ENCODE measurements at places on chromosomes 4 and X.

DNA sequence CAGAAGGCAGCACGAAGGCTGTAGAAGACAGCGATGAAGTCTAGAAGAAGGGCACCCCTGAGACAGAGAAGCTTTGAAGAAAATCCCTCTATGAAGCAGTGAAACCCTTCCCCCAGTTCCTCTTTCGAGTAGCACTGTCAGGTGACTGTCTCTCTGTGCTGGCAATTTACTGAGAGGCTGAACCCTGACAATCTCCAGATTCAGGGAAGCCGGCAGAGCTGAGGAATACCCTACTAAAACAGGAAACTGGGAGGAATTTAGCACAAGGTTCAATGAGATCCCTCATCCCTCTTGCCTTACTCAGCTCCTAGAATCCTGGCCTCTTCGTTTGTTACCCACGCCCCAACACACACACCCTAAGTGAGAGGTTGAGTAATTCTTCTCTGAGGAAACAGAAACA lies 239.7 kb upstream of the NOCT start:
- DNase-seq = no peak

DNA sequence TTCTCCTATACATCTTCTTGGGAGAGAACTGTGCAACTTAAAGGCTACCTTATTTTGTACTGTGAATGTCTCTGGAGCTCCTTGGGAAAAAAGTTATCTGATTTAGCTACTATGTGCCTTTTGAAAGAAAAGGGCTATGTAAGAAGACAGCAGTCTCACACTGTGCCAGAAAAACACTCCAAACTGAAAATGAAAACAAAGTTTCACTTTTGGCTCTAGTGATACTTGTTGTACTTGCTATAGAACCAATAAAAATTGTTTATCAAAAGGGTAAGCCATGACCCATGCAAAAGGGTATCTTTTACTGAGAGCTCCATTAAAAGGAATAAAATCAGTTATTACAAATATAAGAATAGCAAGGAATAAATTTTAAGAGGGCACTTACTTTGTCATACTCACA lies 2270.0 kb downstream of the ARAP2 start:
- DNase-seq = no peak

DNA sequence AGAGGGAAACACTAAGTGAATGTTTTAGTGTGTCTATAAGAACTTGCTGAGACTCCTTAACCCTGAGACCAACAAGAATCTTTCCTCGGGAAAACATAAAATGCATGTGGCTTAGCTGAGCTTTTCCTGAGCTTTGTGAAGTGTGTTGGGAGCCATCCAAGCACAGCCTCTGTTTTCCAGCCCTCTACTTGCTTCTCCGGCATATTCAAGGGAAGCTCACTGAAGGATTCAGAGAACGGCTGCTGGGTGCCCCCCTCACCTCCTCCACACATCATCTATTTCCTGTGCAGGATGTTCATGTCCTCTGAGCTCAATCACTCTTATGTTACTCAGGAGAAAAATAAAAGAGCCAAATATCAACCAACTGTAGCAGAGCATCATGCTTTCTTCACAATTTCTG lies 492.1 kb downstream of the IL15 start:
- no peak for DNase-seq

- peak; percentile 28 for DNase-seq
Measured at GRCh38 chrX:24838629-24839028, 144.9 kb downstream of the POLA1 start.

GRCh38 chrX:72050011-72050410 lies 81.7 kb downstream of the RTL5 start:
- no peak for DNase-seq

- DNase-seq = no peak
Measured at GRCh38 chrX:148552775-148553174, 52.4 kb downstream of the AFF2 start.

DNA sequence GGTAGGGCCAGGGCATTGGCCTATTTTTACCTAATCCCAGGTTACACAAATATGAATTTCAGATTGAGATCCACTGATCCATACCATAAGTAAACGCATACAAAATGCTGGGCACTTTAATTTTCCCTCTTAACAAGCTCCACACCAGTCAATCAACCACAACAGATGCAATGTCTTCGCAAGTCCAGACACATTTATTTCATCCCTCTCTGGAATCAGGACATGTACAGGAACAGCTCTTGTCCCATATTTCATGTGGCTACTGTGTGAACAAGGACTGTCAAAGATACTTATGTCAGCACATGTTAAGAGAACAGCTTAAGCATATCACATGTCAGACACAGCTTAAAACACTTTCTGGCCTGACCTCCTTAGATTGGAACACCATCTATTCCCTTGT lies 145.9 kb downstream of the PPP3CA start:
- DNase-seq = peak; percentile 41

GRCh38 chrX:43753637-43754036 lies 97.5 kb downstream of the MAOA start:
- no peak for DNase-seq

- no peak for DNase-seq
Measured at GRCh38 chrX:40240844-40241243, 143.1 kb upstream of the BCOR start.

DNA sequence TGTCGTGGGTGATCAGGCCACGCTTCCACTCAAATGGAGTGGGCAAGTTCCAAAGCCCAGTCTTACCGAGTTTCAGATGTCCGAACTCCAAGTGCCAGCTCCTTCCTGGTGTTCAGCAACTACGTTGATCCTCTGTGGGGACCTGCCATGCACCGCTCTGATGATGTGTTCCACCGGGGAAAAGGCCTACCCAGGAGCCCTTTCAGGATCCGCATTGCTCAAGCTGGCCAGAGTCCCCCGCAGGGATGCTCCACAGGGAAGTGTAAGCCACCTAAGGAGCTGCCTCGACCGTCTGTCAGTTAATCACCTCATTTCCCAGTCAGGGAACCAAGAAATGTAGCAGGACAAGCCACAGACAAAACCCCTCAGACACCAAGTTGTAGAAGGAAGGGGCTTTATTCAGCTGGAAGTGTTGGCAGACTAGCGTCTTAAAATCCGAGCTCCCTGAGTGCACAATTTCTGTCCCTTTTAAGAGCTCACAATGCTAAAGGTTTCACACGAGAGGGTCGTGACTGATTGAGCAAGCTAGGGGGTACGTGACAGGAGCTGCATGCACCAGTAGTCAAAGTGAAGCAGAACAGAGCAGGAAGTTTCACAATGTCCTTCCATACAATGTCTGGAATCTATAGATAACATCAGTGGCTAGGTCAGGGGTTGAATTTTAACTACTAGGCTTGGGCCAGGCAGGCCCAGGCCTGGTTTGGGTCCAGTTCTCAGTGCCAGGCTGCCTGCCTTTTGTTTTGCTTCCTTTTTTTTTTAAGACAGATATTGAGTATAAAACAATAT lies 126.2 kb upstream of the ZDHHC15 start:
- DNase-seq = no peak

DNA sequence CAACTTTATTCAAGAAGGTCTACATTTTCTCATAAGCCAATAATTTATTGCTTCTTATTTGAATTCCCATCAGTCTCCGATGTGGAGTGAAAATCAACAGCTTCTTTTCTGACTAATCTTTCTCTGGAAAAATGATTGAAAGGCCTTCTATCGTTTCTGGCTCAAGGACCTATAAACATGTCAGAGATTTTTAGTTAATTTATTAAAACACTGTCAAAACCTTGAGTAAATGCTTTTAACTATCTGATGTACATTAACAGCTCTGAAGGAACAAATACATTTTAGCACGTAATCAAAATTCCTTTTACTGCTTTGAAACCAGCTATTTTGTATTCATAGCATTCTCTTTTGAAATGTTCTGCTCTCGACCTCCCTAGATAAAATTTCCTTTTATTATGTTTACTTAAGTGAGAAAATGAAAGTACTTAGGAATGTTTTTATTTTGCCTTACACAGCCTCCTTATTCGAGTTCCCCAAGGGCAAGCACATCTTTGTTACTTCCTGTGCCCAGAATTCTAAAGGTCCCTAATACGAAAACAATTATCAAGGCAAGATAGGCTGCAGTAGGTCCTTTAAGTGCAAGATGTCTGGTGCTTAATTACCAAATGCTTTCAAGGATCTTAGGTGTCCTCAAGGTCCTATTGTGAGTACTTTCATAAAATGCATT lies 3.1 kb upstream of the ZFX start:
- DNase-seq = no peak

DNA sequence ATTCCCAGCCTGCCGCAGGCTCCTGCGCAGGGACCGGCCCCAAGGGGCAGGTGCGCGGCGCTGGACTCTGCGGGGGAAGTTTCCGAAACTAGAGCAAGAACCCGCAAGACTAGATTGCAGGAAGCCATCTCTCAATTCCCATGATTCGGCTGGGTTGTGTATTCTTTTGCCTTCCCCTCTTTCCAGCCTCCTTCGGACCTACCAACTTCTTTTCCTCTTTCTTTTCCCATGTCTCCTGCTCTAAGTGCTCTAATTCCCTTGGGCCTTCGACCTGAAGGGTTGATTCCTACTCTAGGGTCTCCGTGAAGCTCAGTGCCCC lies 645 bp upstream of the OPHN1 start:
- DNase-seq = no peak

DNA sequence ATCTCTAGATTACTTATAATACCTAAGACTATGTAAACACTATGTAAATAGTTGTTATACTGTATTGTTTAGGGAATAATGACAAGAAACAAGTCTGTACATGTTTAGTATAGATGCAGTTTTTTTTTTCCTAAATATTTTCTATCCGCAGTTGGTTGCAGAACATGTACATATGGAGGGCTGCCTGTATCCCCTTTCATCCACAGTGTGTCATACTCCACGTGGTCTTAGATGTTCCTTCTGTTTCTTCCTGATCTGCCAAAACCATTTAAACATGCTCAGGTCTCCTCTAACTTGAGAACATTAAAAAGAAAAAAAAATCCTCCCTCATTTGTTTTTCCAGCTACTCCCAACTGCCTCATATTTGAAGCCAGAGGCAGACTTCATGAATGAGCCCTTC lies 14.0 kb downstream of the OCIAD1 start:
- no peak for DNase-seq

DNA sequence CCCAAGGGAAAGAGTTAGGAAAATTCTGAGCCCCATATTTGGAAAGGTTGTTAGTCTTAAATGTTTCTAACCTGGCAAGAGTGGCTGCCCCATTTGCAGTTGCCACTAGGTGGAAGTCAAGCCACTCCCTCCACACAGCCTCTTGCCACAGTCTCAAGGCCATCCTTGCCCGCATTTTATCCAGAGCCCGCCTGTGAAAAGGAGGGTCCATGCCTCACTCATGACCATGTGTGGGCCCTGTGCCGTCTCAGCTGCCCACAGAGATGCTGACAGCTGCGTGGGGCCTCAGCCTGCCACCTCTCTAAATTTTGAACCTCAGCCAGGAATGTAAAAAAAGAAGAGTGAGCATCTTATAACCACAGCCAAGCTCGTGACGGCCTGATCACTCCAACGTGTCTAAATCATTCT lies 201.5 kb upstream of the FAM241A start:
- peak; percentile 0 for DNase-seq

- peak; percentile 31 for DNase-seq
Measured at GRCh38 chrX:15471028-15471427, 22.1 kb downstream of the PIR start.

DNA sequence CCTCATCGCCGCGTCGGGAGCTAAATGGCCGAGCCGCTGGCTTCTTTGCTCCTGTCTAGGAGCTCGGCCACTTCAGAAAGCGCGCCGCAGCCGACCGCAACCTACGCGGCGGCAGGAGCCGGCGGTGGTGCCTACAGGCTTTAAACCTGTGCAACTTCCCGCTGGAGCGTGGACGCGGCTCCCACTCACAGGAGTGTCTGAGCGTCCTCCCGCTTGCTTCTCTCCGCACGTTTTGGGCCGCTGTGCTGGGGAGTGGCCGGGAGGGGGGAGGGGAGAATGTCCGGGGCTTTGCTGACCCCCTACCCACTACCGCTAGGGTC lies 1.0 kb downstream of the NHSL2 start:
- DNase-seq = no peak

DNA sequence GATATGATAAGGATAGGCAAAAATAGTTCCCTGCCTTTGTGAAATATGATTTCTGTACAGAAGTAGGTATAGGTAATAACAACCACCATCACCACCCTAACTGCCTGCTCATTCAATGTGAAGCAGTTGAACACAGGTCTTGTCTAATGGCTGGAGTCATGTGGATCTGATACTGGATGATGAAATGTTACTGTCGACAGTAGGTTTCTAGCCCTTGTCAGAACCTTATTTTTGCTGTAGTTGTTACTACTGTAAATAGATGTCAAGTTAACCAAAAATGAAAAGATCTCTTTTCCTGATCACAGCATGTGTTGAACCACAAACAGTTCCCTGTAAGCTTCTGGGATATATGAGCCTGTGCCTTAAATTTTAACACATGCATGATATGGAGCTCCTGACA lies 142.9 kb downstream of the FRAS1 start:
- DNase-seq = no peak

DNA sequence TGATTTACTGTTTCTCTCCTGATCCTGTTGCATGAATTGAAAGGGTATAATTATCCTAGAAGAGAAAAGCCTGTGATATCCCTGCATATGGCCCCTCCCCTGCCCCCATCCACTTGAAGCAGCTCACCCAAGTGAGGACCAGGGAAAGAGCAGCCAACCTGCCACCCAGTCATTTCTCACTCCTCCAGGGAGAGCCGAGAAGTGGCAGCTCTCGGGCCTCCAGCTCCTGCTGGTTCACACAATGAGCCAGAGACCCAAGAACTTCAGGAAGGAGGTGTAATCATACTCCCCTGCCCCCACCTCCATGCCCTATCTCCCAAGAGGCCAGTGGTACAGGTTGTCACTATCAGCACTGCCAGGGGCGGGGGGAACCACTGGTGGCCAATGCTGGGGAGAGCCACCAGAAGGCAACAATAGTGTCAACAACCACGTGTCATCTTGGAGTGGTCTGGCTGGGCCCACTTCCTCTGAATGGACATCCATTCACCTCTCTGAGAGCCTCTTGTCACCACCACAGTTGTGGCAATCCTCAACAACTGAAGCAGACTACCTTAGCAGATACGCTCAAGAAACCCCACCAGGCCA lies 42.9 kb downstream of the APOO start:
- no peak for DNase-seq

DNA sequence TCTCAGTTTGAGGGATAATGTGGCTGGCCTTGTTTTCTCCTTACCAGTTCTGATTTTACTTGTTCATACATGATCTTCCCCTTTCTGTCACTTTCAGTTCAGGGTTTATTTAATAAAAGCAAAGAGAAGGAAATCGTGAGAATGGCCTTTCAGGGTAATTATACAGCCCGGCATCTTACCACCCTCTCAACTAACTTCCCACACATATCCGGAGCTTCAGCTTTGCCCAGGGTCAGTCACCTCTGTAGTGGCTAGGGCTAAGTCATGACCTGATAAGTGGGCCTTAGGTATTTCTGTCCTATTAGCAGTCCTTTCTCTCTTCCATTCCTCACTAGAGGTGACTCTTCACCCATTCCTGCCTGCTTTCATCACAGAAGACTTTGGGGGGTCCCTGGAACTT lies 15.8 kb downstream of the TRPC5 start:
- no peak for DNase-seq

GRCh38 chrX:72128881-72129280 lies 2.8 kb downstream of the RTL5 start:
- peak; percentile 14 for DNase-seq

DNA sequence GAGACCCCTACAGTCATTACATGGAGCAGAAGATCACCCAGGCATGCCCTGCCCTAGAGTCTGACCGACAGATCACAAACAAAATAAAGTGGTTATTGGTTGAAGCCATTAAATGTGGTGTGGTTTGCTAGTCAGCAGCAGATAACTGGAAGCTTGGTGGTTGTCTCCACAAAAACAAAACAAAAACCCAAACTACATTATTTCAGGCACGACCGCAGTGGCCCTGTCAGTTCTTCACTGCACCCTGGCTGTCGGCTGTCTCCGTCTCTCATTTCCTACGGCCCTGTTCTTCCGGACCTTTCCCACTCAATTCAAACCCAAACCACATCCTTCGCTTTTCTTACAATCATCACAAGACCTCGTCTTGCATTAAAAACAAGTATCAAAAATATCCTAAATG lies 521.3 kb upstream of the ZFP42 start:
- no peak for DNase-seq
